ENCODE measurements at places on chromosomes 3 and 15.

DNA sequence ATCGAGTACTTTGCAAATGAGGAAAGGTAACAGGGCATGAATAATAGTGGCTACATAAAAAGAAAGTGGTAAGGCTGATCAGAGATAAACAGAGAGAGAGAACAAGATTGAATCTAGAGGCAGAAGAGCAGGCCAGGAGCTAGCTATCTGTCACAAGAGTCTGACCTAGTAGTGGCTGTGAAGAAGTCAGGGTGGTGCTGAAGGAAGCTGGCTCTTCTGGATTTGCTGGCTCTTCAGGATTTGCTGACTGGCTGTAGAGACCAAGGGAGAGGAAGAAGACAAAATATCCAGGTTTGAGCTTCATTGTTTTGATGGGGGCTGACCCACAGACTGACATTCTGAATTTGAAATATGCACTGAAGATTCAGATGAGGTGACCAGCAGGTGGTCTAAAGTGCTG, 142.3 kb downstream of the SSR3 start:
- DNase-seq = no peak

DNA sequence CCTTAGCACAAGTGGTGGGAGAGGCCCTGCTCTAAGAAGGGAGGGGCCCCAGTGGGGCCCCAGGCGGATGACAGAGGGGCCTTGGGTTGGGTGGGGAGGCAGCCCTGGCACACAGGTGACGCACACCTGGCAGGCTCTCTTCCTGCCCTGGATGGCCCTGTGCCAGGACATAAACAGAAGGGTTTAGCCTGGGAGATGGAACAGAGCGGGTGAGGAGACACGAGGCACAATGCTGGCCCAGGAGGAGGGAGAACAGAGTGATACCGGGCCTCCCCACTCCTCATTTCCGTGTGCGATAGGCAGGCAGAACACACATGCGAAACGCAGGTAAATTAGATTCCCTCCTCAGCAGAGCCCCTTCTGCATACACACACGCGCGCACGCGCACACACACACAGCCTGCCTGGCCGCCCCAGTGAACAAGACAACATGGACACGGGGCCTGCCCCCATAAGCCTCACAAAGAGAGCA, 39.8 kb downstream of the IDH2 start:
- DNase-seq = no peak

DNA sequence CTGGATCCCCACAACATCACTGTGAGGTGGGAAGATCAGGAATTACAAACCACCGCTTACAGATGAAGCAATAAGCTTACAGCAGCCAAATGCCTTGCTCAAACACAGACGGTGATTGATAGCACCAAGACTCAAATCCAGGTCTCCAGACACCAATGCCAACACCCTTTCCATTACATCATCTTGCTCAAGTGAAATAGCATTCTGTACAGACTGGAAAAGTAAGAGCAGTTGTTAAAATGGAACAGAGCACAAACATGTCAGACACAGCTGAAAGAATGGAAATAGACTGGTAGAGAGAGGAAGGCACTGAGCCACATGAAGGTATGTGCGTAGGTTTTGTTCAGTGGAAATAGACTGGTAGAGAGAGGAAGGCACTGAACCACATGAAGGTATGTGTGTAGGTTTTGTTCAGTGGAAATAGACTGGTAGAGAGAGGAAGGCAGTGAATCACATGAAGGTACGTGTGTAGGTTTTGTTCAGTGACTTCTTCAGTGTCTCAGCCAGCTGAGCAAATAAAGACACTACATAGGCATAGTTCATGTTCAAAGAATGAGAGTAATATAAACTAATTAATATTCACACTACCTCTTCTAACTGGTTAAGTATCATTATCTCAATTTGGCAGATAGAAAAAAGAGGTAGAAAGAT, 15.6 kb downstream of the CLDN1 start:
- DNase-seq = no peak

DNA sequence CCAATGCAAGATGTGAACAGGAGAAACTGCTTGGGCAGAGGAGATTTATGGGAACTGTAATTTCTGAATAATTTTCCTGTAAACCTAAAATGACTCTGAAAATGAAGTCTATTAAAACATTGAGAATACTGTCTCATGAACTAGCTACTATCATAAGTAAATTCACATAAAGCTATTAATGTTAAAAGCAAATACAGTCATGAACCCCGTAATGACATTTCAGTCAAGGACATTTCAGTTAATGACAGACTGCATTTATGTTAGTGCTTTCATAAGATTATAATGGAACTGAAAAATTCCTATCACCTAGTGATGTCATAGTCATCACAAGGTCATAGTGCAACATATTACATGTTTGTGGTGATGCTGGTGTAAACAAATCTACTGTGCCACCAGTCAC, 17.2 kb downstream of the CBLB start:
- DNase-seq = no peak

DNA sequence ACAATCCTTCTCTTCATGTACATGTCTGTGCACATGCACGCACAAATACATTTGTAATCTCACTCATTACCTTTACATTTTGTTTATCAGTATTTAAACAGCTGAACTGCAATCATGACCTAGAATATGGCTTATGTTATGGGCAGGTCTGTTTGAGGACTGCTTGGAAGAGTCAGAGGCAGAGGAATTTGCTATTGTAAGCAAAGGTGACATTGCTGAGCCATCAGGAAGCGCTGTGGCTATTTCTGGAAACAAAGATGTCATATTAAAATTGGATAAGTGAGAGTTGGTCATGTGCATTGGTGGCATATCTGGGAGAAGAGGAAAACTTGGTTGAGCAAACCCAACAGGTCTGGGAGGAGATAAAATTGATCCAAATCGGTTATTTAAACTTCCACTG, 41.6 kb downstream of the USF3 start:
- no peak for DNase-seq

DNA sequence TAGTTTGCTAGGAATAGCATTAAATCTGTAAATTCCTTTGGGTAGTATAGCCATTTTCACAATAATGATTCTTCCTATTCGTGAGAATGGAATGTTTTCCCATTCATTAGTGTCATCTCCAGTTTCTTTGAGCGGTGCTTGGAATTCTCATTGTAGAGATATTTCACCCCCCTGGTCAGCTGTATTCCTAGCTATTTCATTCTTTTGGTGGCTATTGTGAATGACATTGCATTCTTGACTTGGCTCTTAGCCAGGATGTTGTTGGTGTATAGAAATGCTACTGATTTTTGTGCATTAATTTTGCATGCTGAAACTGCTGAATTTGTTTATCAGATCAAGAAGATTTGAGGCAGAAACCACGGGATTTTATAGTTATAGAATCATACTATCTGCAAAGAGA, 690.5 kb upstream of the ALCAM start:
- DNase-seq = no peak

GRCh38 chr3:38555149-38555840, 59.2 kb downstream of the EXOG start:
- DNase-seq = no peak

DNA sequence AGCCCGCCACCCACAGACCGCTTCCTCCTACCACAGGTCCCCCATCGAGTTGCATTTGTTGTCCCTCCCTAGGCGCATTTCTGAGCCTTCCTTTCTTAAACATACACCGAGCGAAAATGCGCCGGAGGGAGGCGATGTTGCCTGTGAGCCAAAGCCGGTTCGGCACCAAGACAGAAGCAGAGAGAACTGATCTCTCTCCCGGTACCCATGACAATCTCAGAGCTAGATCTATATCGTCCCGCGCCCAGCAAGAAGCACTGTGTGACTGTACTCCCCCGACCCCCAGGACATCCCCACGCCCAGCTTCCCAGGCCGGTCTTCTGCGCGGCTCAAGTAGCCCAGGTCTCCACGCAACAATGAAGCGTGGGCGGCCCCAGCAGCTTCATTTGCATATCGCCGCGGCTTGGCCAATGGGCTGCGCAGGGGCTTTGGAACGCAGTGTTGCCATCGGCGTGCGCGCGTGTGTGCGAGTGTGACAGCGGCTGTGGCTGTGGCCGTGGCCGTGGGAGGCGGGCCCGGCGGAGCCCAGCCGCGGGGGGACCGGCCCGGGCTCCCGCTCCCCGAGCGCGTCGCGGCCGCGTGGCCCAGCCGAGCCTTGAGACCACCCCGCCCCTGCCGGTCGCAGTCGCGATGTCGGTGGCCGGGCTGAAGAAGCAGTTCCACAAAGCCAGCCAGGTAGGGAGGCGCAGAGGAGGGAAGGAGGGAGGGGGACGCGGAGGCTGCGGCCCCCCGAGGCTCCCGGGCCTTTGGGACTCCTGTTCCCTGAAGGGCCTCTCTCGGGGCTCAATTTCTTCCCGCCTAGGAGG, at the start of gene SH3GL3:
TSS of gene SH3GL3 (plus strand) at position 438 of the 806 bp plus-strand sequence. CDS start at position 631, 193 bp downstream.
- DNase-seq = peak; percentile 41

DNA sequence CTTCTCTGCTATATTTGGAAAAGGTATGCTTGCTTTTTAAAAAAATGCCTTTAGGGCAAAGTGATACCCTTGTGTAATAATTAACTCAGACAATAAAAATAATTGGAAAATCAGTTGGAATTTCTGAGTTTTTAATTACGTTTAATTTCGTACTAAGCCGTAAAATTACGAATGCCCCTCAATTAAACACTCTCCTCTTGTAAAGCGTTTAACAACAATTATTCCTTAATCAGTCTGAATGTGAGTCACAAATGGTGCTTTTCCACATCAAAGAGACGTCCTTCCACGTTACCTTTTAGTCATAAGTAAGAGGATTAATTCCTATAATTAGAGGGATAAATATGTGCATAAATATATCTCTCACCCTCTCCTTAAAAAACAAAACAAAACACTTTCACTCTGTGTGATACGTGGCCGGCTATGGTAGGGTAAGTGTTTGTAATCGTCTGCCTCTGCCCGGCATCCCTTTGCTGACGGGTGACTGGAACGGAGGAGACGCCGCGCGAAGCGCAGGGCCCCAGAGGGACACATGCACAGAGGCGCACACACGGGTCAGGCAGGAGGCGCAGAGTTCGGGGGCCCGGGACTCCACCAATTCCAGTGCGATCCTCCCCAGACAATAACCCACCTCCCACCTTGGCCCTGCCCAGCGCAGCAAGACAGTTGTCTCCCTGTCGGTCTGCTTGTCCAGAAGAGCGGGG, 9.7 kb upstream of the MEIS2 start:
- DNase-seq = no peak

DNA sequence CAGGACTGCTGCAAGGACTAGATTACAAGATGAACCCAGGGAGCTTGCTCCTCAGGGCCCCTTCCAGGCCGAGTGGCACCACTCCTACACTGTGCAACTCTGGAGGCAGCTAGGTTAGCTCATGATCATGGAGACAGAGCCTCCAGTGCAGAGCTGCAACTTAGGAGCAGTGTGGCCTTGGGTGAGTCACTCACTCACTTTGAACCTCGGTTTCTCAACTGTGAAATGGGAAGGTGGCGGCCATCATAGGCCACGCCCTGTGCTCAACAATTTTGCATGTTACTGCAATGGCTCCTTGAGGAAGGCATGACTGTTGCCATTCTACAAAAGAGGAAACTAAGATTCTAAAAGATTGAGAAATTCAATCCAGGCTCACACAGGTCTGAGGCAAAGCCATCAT, 11.2 kb upstream of the CXCR6 start:
- DNase-seq = no peak
